ENCODE measurements at places on chromosomes 12 and 14.

DNA sequence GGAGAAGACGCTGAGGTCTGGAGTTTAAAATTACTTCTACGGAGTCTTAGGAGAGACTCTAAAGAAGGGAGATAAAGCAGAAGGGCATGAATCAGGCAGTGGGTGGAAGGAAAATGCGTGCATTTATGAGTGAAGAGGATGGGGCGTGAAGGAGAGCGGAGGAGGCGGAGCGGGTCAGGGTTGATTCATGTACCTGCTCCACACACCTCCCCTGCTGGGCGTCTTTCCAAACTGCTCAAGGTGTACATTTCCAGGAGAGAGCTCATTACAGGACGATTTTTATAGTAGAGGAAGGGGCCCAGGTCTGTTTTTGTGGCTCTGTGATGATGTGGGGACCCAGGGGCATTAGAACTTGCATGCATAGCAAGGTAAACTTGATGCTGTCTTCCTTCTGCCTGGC lies 65.0 kb upstream of the ASPG start:
- no peak for DNase-seq

- no peak for DNase-seq
Measured at GRCh38 chr12:118398524-118398923, 22.2 kb downstream of the SUDS3 start.

- DNase-seq: no peak
Measured at GRCh38 chr12:42015051-42015461, 129.6 kb downstream of the GXYLT1 start.

GRCh38 chr12:89880690-89881350 lies 172.2 kb upstream of the ATP2B1 start:
- DNase-seq: no peak

DNA sequence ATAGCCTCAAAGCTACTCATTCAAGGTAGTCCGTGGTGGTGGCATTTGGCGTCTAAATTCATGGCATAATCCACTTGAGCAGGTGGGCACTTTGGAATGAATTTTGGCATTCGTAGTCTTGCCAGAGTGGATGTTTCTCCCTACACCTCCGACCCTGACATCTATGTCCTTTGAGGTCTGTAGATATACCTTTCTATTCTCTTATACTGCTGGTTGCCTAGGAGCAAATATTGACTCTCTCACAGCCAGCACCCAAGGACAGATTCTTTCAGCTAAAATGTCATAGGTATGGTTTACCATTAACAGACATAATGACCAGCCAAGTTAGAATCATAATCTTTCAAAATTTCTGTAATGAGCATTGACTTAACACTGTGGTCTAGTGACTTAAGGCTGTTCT lies 47.4 kb upstream of the FLRT2 start:
- DNase-seq: no peak
